Globus pallidus (tissue), 1 donor: ENCODE measurements at places on chromosomes 5 and 9.

DNA sequence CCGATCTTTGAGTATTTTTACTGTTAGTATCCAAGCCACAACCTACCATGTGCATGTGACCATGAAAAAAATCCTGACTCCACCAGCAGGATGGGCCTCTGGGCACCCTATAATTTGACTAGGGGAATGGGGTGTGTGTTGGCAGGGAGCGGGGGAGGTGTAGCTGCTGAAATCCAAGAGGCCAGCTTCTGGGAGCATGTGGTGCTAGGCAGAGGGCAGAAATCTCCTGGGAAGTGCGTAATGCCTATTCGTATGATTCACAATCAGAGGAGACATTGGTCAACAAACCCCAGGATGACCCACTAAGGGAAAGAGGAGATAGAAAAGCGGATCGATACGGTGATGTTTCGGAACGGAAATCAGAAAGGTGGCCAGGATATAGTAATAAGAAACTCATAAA lies 149.9 kb downstream of the ARSB start:
- DNase-seq, result no peak

GRCh38 chr9:124007565-124008302 lies 3.8 kb upstream of the LHX2 start:
- DNase-seq, result no peak

DNA sequence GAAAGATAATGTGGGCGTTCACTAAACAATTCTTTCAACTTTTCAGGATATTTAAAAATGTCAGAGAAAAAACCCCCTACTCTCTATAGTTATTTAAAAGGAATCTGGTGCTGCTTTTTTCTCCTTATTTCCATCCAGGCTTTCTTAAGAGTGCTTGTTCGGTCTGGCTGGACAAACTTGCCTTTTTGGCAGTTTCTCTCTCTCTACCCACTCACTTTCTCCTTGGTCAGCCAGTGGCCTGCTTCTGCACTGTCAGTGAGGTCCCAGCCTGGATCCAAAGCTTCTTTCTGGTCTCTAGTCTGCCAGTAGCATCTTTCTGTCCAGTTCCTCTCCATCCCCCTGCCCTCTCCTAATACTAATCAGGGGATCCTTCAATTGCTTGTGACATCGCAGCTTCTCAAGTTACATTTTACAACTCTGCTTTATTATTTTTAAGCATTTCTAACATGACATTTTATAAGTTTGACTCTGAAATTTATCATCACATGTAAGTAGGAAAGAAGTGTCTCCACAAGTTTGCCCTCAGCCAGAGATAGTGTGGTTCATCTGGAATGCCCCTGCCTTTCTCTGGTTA lies 50.4 kb downstream of the PIK3R1 start:
- DNase-seq, result no peak

DNA sequence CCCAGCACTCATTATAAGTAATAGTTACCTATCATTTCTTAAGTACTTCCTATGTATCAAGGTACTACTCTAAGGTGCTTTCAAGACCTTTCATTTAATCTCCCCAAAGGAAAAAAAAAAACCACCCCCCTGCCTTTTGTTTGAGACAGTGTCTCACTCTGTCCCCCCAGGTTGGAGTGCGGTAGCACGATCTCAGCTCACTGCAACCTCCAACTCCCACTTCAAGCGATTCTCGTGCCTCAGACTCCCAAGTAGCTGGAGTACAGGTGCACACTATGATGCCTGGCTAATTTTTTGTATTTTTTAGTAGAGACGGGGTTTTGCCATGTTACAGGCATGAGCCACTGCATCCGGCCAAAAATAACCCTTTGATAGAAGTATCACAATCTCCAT lies 29.9 kb downstream of the SERINC5 start:
- no peak for DNase-seq

- no peak for DNase-seq
These were observed 125.4 kb downstream of the MED27 start for GRCh38 chr9:131954299-131954698.

- no peak for DNase-seq
These were observed 146.5 kb downstream of the FANCC start for GRCh38 chr9:95171001-95171400.

GRCh38 chr9:126548312-126548711 lies 65.4 kb upstream of the LMX1B start:
- DNase-seq, result no peak

- no peak for DNase-seq
These were observed 44.2 kb downstream of the PKD2L2 start for GRCh38 chr5:137933491-137933911.

DNA sequence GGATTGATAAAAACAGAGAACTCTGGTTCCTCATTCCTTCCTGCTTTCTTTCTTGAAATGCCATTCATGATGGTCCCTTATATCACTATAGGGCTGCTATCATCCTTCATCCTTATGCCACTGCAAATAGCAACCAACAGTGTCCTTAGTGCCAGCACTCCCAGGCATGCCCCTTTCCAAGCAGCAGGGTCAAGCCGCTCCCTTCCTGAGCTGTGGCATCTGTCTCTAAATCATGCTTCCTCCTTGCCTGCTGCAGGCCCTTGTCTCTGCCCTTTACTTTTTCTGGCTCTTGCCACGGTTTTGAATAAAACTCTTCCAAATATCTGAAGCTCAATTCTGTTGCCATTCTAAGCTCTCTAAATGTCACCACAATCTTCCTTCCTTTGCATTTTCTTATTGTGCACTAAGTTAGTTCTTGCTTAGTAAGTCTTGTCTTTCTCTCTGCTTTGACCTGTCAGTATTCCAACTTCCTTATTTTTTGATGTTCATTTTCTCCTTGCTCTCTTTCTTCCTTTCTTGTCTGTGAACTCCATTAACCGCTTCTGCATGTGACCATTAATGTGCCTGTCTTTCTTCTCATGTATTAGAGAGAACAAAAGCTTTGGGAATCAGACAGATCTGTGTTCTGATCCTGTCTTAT lies 19.9 kb downstream of the TLR4 start:
- DNase-seq, result no peak

GRCh38 chr9:114289106-114289505 lies 33.8 kb upstream of the ORM1 start:
- no peak for DNase-seq

DNA sequence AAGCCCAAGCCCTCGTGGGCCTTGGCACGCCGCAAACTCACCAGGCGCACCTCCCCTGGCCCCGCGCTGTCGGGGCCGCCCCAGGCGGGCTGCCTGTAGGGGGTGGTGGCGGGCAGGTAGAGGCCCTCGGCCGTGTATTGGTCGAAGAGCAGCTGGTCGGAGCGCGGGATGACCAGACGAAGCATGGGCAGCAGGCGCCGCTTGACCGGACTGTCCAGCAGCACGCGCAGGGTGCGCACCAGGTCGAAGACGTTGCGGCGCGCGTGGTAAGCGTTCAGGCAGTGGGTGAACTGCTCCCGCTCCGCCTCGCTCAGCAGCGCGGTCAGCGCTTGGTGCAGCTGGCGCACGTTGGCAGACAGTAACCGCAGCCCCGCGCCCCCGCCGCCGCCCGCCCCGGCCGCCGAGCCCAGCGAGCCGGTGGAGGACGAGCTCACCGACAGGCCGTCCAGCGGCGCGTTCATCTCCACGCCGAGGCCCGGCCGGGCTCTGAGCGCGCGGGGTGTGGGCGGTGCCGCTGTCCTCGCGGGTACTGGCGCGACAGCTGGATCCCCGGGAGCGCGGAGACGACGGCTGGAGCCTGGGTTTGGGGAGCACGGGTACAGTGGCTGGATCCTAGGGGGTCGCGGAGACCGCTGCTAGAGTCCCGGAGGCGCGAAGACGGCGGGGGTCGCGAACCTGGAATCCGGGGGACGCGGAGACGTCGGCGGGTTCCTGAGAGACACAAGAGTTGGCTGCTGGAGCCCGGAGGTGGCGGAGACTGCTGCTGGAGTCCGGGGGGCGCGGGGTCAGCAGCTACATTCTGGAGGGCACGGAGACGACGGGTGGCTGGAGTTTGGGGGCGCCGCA lies 709 bp downstream of the WHRN start:
- DNase-seq, result peak; percentile 55

GRCh38 chr5:157816682-157817386 lies 42.1 kb downstream of the CLINT1 start:
- no peak for DNase-seq

- no peak for DNase-seq
These were observed 135.1 kb downstream of the RPS23 start for GRCh38 chr5:82142928-82143577.

DNA sequence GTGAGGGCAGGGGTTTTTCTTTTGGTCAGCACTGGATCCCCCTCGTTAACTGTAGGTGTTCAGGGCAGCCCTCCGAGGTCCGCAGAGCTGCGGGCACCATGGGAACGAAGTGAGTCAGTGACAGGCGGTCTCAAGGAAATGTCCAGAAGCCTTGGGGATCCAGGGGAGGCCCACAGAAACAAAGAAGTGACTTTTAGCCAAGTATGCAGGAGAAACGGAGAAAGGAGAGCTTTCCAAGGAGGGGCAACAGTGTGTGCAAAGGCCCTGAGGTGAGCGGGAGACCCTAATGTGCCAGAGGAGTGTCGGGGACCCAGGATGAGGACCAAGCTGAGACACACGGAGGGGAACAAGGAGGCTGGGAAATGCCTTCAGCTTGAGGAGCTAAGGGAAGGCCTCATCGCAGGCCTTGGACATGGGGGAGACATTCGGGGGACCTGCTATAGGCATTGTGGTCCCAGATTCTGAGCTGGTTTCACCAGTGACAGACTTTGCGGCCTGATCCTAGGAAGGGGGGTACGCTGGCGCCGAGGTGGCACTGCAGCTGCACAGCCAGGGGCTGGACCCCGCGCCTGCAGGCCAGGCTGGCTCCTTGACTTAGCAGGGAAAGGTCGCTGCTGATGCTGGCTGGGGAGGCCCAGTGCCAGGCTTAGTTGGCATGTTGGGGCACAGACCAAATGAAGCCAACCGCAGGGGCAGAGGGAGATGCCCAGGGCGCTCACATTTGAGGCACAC lies 3.3 kb downstream of the LTC4S start:
- DNase-seq, result no peak

DNA sequence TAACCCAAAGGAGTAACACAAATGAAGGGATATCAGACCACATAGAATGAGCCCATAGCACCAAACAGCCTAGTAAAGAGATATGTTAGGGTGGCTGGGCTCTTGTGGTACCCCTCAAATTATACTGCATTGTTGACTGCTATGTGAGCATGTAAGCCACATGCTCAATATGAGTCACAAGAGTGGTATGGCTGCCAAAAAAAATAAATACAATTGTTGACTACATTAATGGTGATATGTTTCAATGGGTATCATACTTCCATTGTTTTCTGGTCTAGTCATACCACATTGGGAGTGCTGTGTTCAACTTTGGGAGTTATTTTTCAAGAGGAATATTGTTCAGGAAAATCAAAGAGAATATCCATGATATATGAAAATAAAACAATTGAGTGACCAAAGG lies 162.4 kb upstream of the PIK3R1 start:
- DNase-seq, result no peak

- DNase-seq, result no peak
These were observed 24.3 kb downstream of the ABCA1 start for GRCh38 chr9:104903609-104904008.

GRCh38 chr5:100270023-100270771 lies 265.0 kb upstream of the FAM174A start:
- peak; percentile 14 for DNase-seq

DNA sequence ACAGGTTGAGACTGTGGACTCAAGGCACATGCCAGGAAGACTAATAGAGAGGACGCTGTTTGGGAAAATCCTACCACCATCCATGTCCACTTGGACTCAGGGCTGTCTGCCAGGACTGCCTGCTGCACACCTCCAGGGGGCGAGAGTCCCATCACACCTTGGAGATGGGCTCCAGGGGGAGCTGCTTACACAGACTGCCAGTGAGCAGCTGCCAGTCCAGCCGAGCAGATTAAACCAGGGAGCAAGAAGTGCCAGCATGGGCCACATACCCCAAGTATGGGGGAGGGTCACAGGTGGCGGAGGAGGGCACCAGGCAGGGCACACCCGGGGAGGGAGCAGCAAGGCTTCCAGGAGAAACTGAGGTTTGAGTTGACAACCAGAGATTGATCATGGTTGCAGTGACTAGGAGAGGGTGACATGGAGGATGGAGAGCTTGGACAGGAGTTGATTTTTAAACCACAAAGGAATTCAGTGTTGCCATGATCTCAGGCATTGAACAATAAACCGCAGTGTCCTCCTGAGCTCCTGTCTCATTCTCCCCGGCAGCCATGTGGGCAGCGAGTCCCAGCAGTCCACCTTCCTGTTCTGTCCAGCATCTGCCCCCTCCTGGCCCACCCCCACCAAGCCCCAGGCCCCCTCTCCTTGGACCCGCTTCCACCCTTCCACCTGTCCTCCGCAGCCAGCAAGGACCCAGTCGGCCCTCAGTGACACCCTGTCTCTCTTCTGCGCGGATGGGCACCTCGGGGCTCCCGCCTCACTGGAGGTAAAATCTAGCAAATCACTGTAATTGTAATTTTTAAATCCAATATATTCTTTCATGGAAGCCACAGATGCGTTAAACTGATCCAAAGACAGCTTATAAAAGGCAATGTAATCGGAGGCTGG lies 3.1 kb upstream of the VAV2 start:
- DNase-seq, result no peak

DNA sequence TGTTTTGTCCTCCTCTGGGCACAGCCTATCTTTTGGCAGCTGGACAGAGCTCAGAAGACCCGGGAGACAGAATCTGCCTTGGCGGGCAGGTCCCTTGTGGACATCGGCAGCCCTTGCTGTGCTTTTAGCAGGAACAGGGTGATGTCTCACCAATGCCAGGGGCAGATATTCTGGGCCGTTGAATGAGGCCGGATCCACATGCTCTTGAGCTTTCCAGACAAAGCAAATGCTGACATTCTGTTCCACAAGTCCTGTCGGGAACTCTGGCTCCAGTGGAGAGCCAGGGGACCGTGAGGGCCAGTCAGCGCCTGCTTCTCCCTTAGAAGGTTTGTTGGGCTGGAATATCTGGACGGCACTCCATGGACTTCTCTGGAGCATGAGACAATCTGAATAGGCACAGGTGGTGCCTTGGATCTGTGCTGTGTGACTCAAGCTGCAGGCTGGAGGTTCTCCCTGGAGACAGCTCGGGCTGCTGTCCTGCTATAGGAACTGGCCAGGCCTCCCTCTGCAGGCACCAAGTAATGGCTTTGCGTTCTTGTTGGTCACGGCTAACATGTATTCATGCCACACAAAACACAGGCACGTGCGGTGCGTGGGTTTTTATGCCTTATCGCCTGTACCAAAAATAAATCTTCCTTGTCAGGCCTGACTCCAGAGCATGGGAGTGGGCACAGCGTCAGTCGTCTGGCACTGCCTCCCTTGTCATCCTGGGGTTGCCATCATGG lies 80.3 kb downstream of the GADD45G start:
- DNase-seq, result peak; percentile 16

DNA sequence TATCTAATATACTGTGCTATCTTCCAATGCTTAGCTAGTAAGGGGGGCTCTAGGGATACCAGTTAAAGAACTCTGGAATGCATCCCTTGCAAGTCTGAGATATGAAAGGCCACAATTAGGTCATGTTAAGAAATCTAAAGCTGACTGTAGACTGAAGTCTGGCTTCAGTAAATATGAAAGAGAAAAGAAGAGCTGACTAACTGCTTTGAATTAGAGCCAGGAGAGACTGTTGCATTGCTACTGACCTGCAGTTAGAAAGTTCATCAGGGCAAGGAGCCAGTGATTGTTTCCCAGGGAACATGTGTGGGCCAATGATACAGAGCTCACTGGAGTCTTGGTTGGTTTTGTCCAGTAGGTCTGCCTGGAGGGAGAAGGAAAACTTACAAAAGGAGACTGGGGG lies 472.1 kb upstream of the TNC start:
- no peak for DNase-seq
